HuH-7 (cell line): ENCODE measurements at places on chromosomes 3 and 15.

- peak; percentile 67 for DNase-seq
Observed at GRCh38 chr3:120416868-120417267, 33.9 kb downstream of the FSTL1 start.

DNA sequence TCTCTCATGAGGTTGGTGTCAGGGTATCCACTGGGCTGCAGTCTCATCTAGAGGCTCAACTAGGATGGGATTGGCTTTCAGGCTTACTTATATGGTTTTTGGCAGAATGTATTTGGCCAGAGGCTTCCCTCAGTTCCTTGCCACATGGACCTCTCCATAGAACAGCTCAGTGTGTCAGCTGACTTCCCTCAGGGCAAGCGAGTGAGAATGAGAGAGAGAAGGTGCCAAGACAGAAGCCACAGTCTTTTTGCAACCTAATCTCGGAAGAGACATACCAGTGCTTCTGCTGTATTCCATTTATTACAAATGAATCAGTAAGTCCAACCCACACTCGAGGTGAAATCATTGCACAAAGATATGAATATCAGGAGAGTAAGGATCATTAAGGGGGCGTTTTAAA is 129.2 kb downstream of the CCNL1 start:
- DNase-seq, result no peak

DNA sequence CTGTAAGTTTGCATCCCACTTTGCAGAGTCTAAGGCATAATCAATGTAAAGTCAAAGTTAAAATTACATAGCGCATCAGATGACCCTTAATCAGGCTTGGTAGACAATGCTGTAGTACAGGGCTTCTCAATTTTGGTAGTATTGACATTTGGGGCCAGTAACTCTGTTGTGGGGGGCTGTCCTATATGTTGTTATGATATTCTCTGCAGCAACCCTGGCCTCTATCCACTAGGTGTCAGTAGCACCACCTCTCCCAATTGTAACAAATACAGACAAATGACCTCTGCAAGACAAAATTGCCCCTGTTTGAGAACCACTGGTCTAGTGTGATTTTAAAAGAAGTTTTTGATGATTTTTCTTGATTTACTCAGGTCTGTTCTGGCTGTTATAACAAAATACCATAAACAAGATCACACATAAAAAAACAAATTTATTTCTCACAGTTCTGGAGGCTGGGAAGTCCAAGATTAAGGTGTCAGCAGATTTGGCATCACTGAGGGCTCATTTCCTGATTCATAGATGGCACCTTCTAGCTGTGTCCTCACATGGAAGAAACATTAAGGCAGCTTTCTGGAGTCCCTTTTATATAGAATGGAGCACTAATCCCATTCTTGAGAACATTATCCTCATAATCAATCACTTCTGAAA is 37.6 kb upstream of the SLC9A9 start:
- DNase-seq, result peak; percentile 9

DNA sequence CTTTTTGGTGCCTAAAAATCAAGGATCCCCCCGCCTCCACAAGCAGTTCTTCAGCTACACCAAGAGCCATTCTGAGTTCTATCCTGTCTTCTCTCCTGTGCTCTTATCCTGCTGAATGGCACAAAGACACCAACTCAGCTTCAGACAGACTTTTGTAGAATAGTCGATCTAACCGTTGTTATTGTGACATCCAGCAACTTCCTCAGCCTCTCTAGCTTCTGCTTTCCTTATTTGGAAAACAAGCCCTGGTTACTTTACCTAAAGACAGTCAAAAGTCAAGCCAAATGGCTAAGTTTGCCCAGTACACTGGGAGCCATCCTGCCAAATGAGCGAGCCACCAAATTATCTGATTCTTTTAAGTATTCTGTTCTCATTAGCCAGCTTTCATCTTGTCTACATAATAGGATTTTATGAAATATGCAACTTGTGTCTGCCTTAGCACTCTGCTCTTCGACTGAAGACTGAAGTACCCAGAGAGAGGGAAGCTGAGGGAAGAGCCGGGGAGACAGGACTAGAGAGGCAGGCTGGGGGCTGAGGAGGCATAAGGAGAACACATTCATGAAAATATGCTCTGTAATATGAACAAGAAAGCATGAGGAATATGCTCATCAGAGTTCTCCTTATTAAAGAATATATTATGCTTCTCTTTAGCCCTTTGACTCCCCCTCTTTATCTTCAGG is 35.1 kb downstream of the LYZL4 start:
- no peak for DNase-seq

DNA sequence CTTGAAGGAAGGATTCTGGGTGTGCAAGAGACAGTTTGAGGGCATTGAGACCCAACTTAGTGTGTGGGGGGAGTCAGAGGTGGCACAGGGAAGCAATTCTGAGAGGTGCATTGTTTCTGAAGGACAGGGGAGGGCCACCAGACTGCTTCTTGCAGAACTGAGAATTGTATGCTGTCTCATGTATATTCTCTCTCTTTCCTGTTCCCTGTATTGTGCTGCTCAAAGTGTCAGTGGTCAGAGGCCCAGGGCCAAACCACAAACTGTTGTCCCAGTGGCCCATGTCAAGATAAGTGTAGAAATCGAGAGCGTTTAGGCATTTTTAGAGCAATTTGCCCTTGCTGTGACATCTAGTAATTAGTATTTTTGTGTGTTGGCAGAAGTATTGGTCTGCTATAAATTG is 567.1 kb downstream of the EDEM1 start:
- no peak for DNase-seq
